ENCODE measurements at places on chromosomes 1 and 21.

GRCh38 chr1:165954940-165955339 lies 127.5 kb downstream of the UCK2 start:
- DNase-seq, result no peak

GRCh38 chr1:42692461-42692860 lies 10.2 kb downstream of the YBX1 start:
- DNase-seq, result no peak

- no peak for DNase-seq
Observed at GRCh38 chr1:34736692-34737091, 18.2 kb upstream of the GJB5 start.

DNA sequence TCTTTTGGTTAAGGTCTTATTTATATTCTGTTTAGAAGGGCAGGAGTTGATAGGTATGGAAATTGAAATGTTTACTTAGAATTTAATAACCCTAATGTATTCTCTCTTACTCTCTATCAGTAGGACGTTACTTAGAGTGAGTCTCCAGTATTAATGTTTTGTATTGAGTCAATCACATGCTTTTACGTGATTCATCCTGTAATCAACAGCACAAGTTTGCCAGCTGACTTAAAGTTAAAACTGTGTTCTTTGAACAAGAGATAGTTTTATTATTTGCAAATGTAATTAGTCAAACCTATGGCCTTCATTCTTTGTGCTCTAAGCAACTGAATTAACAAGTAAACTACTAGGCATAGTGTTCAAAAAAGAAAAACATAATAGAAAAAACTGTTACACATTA lies 57.3 kb downstream of the PKN2 start:
- DNase-seq, result no peak

- no peak for DNase-seq
Observed at GRCh38 chr21:42395302-42395701, 550 bp downstream of the TMPRSS3 start.

DNA sequence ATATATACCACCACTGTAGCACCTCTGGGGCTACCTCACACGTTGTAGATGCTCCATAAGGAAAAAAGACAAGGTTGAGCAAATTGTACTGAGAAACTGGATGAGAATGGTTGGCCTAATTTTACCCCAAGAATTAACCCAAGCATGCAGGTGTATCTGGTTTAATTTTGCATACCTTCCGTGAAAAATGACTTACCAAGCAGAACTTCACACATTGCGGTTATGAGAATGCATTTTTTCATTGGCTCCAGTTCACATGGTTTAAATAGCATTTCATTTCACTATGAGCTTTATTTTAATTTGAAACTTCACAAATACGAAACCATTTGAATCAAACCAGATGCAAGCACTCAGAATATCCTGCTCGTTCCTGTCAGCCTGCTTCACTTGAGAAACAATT lies 512.2 kb downstream of the LTN1 start:
- DNase-seq, result no peak

DNA sequence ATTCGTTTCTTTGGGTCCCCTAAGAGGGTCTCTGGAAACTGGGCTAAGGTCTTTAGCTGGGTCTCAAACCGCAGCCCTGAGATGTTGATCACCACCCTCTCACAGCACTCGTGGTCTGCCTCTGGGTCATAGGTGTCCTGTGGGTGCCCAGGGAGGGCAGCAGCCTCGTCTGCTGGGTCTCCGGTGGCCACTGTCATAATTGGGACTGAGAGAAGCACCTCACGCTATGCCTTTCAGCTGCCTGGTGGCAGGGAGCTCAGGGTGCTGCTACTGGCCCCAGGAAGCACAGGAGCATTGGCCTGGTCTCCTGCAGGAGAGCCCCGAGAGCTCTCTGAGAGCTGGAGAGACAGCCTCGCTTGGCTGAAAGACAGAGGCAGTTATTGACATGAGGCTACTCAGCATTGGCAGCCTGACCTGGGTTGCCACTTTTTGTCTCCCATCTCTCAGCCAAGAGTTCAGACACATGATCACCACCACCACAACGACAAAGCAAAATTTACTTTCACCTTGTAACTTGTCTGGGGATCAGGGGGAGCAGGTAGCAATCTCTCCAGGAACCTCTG lies 1.5 kb downstream of the KCNA2 start:
- no peak for DNase-seq

- peak; percentile 94 for DNase-seq
Observed at GRCh38 chr1:41666981-41667631, 182.6 kb upstream of the EDN2 start.

GRCh38 chr1:100882698-100883097 lies 11.9 kb downstream of the EXTL2 start:
- DNase-seq, result no peak

GRCh38 chr1:68178821-68179490 lies 53.4 kb downstream of the WLS start:
- DNase-seq, result no peak

DNA sequence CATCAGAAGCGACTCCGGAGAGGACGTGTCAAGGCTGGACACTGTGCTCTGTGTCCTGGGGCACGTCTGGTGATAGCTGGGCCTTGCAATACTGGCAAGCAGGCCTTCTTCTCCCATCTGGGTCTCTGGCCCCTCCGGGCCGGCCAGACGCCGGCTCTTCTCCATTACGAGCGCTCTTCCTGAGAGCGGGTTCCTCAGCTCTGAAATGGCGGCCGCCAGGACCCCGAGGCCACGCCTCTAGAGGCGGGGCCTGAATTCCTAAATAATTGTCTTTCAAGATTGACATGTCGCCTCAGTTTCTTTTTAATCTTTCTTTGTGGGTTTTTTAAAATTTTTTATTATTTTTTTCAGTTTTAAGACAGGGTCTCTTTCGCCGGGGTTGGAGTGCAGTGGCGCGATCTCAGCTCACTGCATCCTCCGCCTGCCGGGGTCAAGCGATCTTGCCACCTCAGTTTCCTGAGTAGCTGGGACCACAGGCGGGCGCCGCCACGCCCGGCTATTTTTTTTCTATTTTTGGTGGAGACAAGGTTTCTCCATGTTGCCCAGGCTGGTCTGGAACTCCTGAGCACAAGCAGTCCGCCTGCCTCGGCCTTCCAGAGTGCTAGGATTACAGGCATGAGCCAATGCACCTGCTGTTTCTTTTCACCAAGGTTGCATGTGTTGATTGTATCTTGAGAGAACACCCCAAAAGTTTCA lies 9.2 kb downstream of the RNF2 start:
- DNase-seq, result no peak

DNA sequence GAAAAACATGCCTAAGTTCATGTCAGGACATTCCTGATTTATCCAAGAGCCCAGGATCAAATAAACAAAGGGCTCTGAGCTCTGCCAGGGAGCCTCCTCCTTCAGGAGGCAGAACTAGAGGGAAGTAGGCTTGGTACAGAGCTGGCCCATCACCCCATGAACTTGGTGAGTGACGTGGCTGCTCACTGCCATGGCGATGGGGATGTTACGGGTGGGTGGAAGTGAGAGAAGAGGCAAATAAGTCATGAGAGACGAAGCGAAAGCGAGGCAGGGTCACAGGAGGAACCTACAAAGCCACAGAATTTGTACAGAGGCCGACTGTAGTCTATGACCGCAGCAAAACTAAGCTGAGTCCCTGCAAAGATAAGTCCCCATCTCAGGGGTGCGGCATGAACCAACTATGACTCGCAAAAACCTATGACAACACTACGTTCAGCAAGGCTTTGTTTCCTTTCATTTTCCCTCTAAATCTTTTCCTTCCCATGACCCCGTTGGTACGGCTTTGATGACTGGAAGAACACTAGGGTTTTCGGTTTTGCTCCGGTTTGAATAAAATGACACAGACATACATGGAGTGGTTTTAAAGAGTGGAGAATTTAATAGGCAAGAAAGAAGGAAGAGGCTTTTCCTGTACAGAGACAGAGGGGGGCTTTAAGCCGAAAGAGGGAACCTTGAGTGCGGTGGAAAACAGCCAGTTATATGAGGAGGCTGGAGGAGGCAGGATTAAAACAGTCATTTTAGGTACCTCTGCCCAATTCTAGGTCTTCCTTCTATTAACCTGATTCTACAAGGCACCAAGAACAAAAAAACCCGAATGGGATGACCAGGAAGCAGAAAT lies 74.1 kb downstream of the CD46 start:
- DNase-seq, result peak; percentile 95

GRCh38 chr21:36241717-36242116 lies 78.3 kb upstream of the MORC3 start:
- DNase-seq, result no peak

- DNase-seq, result no peak
Observed at GRCh38 chr1:214419650-214420049, 131.8 kb downstream of the PTPN14 start.

- DNase-seq, result no peak
Observed at GRCh38 chr1:247833601-247834000, 8.1 kb downstream of the OR11L1 start.

- DNase-seq, result no peak
Observed at GRCh38 chr1:117629625-117630422, 24.0 kb downstream of the TENT5C start.

GRCh38 chr1:98422816-98423215 lies 238.7 kb upstream of the SNX7 start:
- no peak for DNase-seq

DNA sequence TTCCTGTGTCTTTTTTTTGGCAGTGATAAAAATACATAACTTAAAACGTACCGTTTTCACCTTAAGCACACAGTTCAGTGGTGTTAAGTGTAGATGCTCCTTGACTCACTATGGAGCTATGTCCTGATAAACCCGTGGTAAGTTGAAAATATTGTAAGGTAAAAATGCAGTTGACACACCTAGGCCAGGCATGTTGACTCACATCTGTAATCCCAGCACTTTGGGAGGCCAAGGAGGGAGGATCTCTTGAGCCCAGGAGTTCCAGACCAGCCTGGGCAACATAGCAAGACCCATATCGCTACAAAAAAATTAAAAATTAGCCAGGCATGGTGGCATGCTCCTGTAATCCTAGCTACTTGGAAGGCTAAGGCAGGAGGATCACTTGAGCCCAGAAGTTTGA lies 73.6 kb upstream of the COG2 start:
- no peak for DNase-seq

- no peak for DNase-seq
Observed at GRCh38 chr1:156662005-156662799, 15.0 kb downstream of the NES start.

- no peak for DNase-seq
Observed at GRCh38 chr1:116486424-116486823, 84.4 kb downstream of the CD58 start.

- no peak for DNase-seq
Observed at GRCh38 chr1:36765785-36766300, 268.5 kb downstream of the GRIK3 start.

DNA sequence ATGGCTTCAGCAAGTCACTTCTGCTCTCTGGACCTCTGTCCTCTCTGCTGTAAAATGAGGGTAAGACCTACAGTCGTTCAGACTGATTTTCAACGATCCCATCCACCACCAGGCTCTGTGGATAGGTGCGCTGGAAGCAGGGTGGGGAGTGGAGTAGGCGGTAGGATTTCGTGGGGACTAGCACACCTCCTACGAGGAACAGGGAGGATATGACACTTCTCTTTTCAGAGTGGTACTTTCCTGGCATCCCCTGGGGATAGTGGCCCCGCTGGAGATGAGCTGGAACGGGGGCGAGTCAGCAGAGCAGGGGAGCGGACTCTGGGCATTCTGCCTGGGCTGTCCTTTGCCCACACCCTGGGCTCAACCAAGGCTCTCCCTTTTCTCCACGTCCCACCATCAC lies 17.7 kb downstream of the ETNK2 start:
- no peak for DNase-seq

- DNase-seq, result no peak
Observed at GRCh38 chr1:82870332-82870731, 1069.6 kb downstream of the ADGRL2 start.

- no peak for DNase-seq
Observed at GRCh38 chr21:45990741-45991605, 9.4 kb downstream of the COL6A1 start.

GRCh38 chr1:61572046-61572445 lies 152.9 kb downstream of the TM2D1 start:
- DNase-seq, result no peak

- no peak for DNase-seq
Observed at GRCh38 chr1:34984435-34984792, 733 bp downstream of the TMEM35B start.

DNA sequence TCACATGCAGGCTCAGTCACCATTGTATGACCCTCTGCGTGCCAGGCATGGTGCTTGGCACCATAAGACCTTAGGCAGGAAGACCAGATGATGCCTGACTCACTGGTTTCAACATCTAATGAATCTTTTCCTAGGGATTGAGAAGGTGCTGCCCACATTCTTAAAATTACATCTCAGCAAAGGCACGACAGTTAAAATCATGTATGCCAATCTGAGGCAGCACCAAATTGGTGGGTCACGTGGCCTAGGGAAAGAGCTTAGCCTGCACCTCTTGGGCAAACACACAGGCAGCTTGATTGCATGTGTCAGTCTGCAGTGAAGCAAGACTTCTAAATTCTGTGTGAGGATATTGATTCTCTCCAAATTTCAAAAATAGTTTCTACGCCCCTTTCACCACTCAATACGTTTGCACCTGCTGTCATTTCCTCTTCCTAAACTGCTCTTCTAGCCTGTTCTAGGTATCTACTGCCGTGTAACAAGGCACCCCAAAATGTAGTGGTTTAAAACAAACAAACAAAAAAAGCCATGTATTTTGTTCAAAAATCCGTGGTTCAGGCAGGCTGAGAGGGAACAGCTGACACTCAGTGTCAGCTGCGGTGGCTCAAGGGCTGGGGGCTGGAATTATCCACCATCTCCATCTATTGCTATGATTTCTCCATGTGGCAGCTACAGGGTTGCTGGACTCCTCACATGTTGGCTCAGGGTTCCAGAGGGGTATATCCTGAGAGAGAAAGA lies 160.2 kb upstream of the FGGY start:
- DNase-seq, result no peak

GRCh38 chr1:89670711-89671110 lies 37.8 kb downstream of the LRRC8C start:
- no peak for DNase-seq

- peak; percentile 84 for DNase-seq
Observed at GRCh38 chr1:32413507-32414185, 19.4 kb upstream of the BSDC1 start.

DNA sequence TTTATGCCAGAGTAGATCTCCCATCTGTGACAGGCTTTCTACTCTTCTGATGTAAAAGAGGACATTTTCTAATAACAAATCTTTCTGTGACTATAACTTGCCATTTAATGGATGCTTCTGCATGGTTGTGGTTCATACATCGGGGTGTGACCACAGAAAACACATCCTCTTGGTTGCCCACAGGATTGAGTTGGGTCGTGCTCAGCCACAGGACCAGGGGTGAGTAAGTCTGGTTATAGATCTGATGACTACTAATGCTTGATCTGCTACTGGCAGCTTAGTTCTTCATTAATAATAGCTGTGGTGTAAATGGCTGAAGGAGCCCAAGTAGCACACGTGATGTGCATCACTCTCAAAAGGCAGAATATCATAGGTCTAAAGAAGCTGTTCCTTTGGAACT lies 328.2 kb downstream of the RWDD3 start:
- DNase-seq, result no peak

GRCh38 chr1:157270705-157271274 lies 132.6 kb upstream of the ETV3 start:
- DNase-seq, result no peak
